Spinal cord (tissue), 10 donors: ENCODE measurements at places on chromosomes 2 and 18. TPM values are rescaled to one million over a fixed set of nuclear protein-coding genes. Genes with fewer than 3 reads are reported as not detected.

ARID5A gene
- total RNA-seq: 7.9 TPM

MBP gene
- total RNA-seq: 631 TPM

DNER gene
- total RNA-seq: 56.5 TPM

DNAH6 gene
- 5.5 TPM for total RNA-seq

PLB1 gene
- total RNA-seq: 10.7 TPM

DYNAP gene
- not detected for total RNA-seq

LYPD6B gene
- 9.4 TPM for total RNA-seq

GCG gene
- total RNA-seq: not detected

SOX11 gene
- total RNA-seq: 22.1 TPM

ERFE gene
- total RNA-seq: 1.8 TPM

GRCh38 chr2:62339837-62340236 is 143.9 kb downstream of the B3GNT2 start:
- H3K4me3 ChIP-seq: no peak overlapping the region
- no peaks in the 10 kb centered on the region for H3K4me1 ChIP-seq
- no peak overlapping the region for H3K27ac ChIP-seq

DNA sequence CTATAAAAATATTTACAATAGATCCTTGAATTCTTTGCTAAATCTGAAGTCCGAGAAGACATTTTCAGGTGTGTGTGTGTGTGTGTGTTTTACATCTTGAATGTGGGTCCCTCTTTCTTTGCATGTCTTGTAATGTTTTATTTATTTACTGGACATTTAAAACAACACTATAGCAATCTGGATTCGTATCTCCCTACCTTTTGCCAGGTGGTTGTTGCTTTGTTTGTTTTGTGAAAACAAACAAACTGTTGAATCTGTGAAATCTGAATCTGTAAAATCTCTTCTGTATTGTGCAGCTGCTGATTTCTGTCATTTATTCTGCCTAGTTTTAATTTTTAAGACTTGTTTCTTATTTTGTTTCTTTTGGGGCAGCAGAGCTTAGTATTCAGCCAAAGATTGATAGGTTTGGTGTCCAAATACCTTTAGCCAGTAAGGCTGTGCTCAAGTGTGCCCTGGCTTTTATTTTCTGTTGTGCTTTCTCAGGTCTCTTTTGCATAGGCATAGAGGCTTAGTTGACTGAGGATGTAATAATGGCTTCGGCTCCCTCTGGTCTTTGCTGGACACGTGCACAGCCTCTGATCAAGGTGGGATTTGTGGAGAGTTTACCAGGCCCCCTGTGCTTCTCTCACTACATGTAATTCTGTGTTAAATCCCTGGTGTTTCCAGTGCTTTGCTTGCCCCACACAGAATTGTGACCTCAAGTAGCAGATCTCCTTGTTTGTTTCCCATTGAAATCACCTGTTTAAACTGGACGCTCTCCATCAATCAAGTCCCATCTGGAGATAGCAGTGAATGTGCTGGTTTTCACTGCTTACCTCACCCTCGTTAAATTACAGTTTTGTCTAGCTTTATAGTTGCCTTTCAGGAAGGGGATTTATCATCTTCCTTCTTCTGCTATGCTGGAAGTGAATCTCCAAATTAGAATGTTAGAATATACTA is 71.1 kb downstream of the BIRC6 start:
- DNase-seq: no peak
- no peak overlapping the region for H3K4me3 ChIP-seq
- H3K27ac ChIP-seq: no peak overlapping the region
- no peaks in the 10 kb centered on the region for H3K27me3 ChIP-seq

DNA sequence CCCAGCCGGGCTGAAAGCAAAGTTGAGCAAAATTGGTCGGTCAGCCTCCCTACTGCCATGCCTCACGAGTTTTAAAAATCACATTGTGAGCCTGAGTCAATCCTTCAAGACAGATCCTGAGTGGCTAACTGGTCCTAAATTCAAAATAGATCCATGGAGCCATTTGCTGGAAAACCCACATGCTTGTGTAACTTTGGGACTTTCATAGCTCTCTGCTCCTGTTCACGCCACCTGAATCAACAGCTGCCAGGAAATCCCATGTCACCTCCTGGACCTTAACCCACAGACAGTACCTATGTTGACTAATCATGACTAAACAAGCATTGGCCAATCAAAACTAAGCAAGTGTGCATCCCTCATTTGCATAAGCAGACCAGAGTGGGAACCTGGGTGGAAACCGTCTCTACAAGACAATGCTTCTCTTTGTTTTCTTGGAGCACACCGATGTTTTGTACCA is 42.8 kb upstream of the LDLRAD4 start:
- DNase-seq: no peak
- peak overlapping the region; percentile 6 for H3K27ac ChIP-seq
- H3K36me3 ChIP-seq: no peaks in the 10 kb centered on the region
- H3K4me1 ChIP-seq: peaks cover 7% of the 10 kb centered on the region
- no peak overlapping the region for H3K4me3 ChIP-seq

- H3K27ac ChIP-seq: no peak overlapping the region
- no peak for DNase-seq
- H3K36me3 ChIP-seq: no peaks in the 10 kb centered on the region
- H3K4me1 ChIP-seq: no peaks in the 10 kb centered on the region
- H3K27me3 ChIP-seq: no peaks in the 10 kb centered on the region
These were observed 252.6 kb downstream of the TTC32 start for GRCh38 chr2:19649142-19649541.

GRCh38 chr18:46700066-46700824 is 43.2 kb upstream of the LOXHD1 start:
- H3K36me3 ChIP-seq: no peaks in the 10 kb centered on the region
- H3K27ac ChIP-seq: no peak overlapping the region
- H3K27me3 ChIP-seq: no peaks in the 10 kb centered on the region
- H3K4me1 ChIP-seq: peaks cover 6% of the 10 kb centered on the region
- no peak overlapping the region for H3K4me3 ChIP-seq
- DNase-seq: no peak

- no peaks in the 10 kb centered on the region for H3K27me3 ChIP-seq
- peak within 1 kb of the TSS; percentile 57 for H3K4me3 ChIP-seq
- no peaks in the 10 kb centered on the region for H3K36me3 ChIP-seq
- peaks cover 9% of the 10 kb centered on the region for H3K4me1 ChIP-seq
- peak; percentile 97 for DNase-seq
These were observed at the start of gene ZSWIM2 for GRCh38 chr2:186848873-186849578. TSS of gene ZSWIM2 (minus strand) at chr2:186849170. CDS start at chr2:186849130, 40 bp downstream.

GRCh38 chr2:160931531-160931930 is 228.7 kb upstream of the TANK start:
- no peak overlapping the region for H3K4me3 ChIP-seq
- H3K27me3 ChIP-seq: no peaks in the 10 kb centered on the region
- no peak overlapping the region for H3K27ac ChIP-seq
- no peak for DNase-seq

GRCh38 chr2:196801674-196802261 is 2.3 kb upstream of the GTF3C3 start:
- no peak overlapping the region for H3K27ac ChIP-seq
- no peaks in the 10 kb centered on the region for H3K36me3 ChIP-seq
- no peak overlapping the region for H3K4me3 ChIP-seq
- H3K27me3 ChIP-seq: no peaks in the 10 kb centered on the region
- DNase-seq: peak; percentile 25

DNA sequence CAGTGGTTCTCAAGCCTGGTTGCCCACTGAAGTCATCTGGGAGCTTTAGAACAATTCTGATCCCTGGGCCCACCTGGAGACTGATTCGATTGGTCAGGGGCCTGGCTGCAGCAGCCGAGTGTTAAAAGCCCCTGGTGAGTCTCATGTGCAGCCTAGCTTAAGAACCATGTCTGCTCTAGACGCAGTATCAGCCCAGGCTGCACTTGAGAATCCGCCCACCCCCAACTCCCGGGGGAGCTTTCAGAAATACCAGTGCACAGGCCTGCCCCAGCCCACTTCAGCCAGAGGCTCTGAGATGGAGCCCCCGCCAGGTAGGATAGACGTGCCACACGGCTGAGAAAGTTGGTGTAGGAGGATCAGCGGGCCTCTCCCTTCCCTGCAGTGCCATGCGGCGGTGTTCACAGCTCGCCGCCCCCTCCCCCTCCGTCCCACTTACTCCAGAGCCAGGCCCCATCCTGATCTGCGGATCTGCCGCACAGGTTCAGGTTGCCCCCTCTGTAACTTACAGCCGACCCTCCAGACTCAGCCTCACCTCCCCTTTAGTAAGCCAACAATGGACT is 209.0 kb upstream of the RAB12 start:
- no peak overlapping the region for H3K27ac ChIP-seq
- H3K36me3 ChIP-seq: peaks cover 39% of the 10 kb centered on the region
- H3K4me3 ChIP-seq: no peak overlapping the region

GRCh38 chr18:24246143-24246542 is 107.3 kb downstream of the CABYR start:
- H3K4me3 ChIP-seq: no peak overlapping the region
- DNase-seq: no peak
- no peaks in the 10 kb centered on the region for H3K27me3 ChIP-seq
- no peaks in the 10 kb centered on the region for H3K4me1 ChIP-seq
- H3K27ac ChIP-seq: no peak overlapping the region

GRCh38 chr18:75066936-75067335 is 142.0 kb downstream of the PTGR3 start:
- H3K27me3 ChIP-seq: no peaks in the 10 kb centered on the region
- peaks cover 21% of the 10 kb centered on the region for H3K36me3 ChIP-seq
- no peak overlapping the region for H3K4me3 ChIP-seq
- H3K4me1 ChIP-seq: peaks cover 22% of the 10 kb centered on the region

GRCh38 chr2:230050136-230050535 is 18.6 kb downstream of the SLC16A14 start:
- peaks cover 3% of the 10 kb centered on the region for H3K4me1 ChIP-seq
- H3K27me3 ChIP-seq: no peaks in the 10 kb centered on the region
- DNase-seq: no peak
- H3K27ac ChIP-seq: no peak overlapping the region
- H3K36me3 ChIP-seq: peaks cover 14% of the 10 kb centered on the region

- H3K4me3 ChIP-seq: no peak overlapping the region
- H3K27me3 ChIP-seq: no peaks in the 10 kb centered on the region
- H3K4me1 ChIP-seq: no peaks in the 10 kb centered on the region
- H3K36me3 ChIP-seq: no peaks in the 10 kb centered on the region
- no peak overlapping the region for H3K27ac ChIP-seq
- no peak for DNase-seq
These were observed 79.2 kb downstream of the SLC25A12 start for GRCh38 chr2:171814883-171815282.

DNA sequence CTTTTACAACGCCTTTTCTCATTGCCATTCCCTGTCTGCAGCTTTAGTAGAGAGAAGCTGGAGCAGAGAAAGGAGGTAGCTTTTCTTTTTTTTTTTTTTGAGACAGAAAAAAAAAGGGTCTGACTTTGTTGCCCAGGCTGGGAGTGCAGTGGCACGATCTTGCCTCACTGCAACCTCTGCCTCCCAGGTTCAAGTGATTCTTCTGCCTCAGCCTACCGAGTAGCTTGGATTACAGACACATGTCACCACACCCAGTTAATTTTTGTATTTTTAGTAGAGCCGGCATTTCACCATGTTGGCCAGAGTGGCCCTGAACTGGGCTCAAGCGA is 25.0 kb upstream of the ACSL3 start:
- DNase-seq: no peak
- H3K4me1 ChIP-seq: no peaks in the 10 kb centered on the region
- H3K4me3 ChIP-seq: no peak overlapping the region
- no peak overlapping the region for H3K27ac ChIP-seq

DNA sequence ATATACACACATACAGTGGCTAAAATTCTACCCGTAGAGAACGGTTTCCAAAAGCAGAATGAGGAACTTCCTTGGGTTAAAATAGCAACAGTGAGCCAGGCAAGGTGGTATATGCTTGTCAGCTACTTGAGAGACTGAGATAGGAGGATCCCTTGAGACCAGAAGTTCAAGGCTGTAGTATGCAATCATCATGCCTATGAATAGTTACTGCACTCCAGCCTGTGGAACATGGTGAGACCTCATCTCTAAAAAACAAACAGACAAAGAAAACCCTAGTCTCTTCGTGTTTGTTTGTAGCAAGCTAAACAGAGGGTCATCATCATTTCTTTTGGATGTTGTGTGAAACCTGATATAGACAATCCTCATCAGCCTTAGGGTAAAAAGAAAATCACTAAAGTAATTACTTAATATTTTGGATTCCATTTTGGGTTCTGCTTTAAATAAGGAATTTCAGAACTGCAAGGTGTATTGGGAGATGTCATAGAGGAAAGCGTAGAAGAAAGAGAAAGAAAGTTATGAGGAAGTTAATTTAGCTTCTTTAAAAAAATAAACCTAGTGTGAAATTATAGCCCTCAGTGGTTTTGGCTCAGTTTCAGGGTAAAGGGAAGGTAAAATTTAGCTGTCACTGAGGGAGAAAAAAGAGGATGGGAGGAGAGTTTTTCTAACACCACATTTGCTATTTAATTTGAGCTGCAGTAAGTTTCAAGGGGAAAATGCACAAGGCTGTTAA is 46.5 kb downstream of the PLEK start:
- no peak for DNase-seq
- no peaks in the 10 kb centered on the region for H3K27me3 ChIP-seq
- no peak overlapping the region for H3K4me3 ChIP-seq
- no peak overlapping the region for H3K27ac ChIP-seq
- H3K4me1 ChIP-seq: peaks cover 3% of the 10 kb centered on the region
- no peaks in the 10 kb centered on the region for H3K36me3 ChIP-seq

DNA sequence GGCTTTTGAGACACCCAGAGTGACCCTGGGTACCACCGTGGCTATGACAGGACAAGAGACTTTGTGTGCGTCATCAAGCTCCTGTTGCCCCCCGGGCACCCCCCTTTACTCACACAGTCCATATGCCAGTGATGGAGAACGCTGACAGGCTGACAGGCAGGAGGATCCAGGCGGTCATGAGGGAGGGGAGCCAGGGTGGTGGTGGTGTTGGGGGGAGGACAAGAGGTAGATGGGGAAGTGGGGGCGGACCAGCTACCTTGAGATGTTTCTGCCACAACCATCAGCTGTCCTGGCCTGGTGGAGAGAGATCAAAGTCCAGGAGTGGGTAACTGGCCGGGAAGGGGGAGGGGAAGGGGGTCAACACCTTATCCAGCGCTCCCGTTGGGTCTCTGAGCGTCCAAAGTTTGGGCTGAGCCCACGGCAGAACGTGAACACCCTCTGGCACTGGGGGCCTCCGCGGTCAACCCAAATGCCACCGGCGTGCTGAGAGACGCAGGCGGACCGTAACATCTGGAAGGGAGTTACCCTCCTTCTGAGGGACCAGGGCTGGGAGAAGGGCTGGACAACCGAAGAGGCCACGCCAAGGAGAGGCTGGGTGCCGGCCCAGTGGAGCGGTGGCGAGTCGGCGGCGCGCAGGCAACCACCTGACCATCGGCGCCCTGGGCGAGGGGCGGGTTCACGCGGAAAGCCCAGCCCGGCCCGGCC is 575 bp downstream of the TMEM150A start:
- peaks cover 37% of the 10 kb centered on the region for H3K36me3 ChIP-seq
- peak; percentile 67 for DNase-seq
- peaks cover 47% of the 10 kb centered on the region for H3K4me1 ChIP-seq
- no peaks in the 10 kb centered on the region for H3K27me3 ChIP-seq

GRCh38 chr2:221896505-221897151 is 324.5 kb upstream of the EPHA4 start:
- no peaks in the 10 kb centered on the region for H3K27me3 ChIP-seq
- H3K27ac ChIP-seq: no peak overlapping the region
- H3K4me3 ChIP-seq: no peak overlapping the region
- no peak for DNase-seq
- H3K4me1 ChIP-seq: peaks cover 3% of the 10 kb centered on the region
